ENCODE measurements at places on chromosomes 4 and X. TPM values are rescaled to one million over a fixed set of nuclear protein-coding genes. Genes with fewer than 3 reads are reported as not detected.

The CABS1 gene
- total RNA-seq = not detected

The HEPH gene
- total RNA-seq = 109 TPM

The XAGE1A gene
- total RNA-seq = not detected

The LEF1 gene
- total RNA-seq = 3.2 TPM

The SLITRK2 gene
- 0.14 TPM for total RNA-seq

The ARMCX2 gene
- total RNA-seq = 36.0 TPM
